Naive thymus-derived CD8-positive, alpha-beta T cell (primary cell): ENCODE measurements at places on chromosomes 6 and 20.

- DNase-seq = no peak
Measured at GRCh38 chr6:131727868-131728267, 17.1 kb upstream of the CTAGE9 start.

- DNase-seq = no peak
Measured at GRCh38 chr6:150627585-150628025, 27.9 kb downstream of the PLEKHG1 start.

DNA sequence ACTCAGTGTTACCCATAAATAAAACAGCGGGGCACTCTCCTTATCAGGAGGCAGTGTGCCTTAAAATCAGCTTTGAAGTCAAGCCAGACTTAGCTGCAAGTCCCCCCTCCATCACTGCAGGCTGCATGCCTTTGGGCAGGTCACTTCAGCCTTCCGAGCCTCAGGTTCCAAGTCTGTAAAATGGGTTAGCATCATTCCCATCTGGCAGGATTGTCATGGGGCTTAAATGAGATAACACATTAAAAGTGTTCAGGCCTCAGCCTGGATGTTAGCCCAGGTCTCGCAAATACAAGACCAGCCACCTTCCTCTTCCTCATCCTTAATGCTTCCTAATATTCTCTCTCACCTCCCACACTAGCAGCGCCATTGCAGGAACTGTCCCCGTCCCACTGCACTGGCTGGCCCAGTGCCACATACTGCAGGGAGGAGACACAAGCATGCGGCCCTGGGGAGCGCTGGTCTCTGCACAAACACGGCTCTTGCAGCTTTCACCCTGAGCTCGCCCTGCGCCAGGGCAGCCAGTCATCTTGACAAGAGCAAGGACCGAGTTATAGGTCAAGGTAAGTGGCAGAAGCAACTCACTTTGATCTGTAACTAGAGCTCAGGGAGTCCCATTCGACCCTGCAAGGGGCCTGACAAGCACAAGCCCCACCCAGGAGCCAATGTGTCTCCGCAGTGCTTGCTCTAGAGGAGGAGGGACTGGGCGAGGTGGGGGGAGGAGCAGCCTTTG is 564.6 kb upstream of the AGPAT4 start:
- DNase-seq = no peak

DNA sequence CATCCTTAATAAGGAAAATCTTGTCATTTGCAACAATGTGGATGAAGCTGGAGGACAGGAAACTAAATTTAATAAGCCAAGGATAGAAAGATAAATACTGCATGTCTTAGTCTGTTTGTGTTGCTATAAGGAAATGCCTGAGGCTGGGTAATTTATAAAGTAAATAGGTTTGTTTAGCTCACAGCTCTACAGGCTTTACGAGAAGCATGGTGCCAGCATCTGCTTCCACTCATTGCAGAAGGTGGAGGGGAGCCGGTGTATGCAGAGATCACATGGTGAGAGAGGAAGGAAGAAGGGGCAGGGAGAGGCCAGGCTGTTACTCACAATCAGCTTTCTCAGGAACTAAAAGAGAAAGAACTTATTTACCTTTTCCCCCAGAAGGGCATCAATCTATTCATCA is 118.9 kb upstream of the SMLR1 start:
- no peak for DNase-seq

DNA sequence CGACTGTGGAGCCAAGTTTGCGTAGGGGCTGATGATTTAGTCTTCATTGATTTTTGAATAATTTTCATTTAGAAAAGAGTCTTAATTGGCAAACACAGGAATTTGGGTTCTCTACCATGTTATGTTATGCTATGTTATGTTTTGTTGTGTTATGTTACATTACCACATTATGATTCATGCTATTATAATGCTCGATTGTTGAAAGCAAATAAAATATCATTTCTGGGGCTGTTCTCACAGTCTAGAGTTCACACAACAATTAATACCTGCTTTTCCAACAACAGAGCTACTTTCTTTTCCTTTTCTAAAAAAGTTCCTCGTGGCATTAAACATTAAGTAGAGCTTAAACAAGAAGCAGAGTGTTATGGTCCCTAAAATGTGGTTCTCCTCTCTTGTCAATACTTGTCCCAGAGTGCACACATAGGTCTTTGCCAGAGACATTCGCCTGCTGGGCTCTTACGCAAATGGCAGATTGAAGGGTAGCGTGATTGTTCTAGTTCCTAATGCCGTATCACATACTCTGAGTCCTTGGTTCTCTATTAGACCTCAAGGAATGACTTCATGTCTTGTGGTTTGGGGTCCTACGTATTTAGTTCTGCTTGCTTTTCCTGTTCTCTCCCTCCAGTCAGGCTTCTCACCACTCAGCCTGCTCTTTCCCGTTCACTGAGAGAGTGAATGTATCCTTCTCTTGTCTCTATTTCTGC is 370.3 kb downstream of the CD109 start:
- DNase-seq = no peak

DNA sequence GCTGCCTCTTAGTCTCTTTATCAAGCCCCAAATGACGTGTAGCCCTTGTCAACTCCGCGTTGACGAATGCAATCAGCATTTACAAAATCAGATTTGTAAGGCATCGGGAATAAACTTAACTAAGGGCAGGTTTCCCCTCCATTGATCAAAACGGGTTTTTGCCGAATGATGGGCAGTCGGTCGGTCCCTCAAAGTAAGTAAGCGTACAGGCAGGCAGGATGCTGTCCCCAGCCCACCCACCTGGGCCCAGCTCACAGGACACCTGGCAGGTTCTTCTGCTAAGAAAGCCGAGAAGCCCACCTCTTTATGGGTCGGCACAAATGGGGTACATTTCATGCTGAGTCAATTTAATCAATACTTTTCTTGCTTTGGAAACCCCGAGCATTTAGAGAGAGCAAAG is 22.0 kb upstream of the MAFB start:
- DNase-seq = no peak

DNA sequence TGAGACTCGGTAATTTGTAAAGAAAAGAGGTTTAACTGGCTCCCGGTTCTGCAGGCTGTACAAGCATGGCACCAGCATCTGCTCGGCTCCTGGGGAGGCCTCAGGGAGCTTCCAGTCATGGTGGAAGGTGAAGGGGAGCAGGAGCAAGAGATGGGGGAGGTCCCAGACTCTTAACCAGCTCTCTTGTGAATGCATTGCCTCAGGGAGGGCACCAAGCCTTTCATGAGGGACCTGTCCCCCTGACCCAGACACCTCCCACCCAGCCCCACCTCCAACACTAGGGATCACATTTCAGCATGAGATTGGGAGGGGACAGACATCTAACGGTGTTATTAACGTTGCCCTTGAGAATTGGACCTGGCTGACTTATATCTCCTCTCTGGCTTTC is 68.6 kb downstream of the PTPN1 start:
- no peak for DNase-seq

GRCh38 chr6:63529498-63529897 is 42.8 kb upstream of the LOC128125822 start:
- DNase-seq = no peak

- no peak for DNase-seq
Measured at GRCh38 chr20:36313926-36314325, 7.8 kb downstream of the DLGAP4 start.

DNA sequence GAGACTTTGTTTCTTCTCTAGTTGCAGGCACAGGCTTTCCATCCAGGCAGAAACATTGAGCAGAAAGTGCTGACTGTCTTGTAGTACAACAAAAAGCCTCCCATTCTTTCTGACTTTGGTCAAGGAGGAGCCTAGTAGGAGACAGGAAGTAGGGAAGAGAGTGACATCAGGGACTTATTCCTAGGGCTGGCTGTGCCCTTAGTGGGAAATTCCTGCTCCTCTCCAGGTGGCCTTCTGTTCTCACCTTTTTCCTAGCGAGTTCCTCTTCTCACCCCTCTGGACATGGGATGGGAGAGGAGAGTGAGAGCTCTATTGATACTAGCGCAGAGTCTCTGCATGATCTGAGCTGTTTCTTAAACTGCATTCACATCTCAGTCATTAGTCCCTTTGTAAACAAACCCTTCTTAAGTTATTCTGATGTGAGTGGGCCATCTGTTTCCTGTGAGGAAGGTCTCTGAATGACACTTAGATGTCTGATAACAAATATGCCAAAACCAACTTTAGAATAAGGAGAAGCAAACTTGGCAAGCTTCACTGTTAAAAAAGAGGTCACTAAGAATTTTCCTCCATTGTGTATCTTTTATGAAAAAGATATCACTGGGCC is 455.0 kb downstream of the GJA1 start:
- DNase-seq = no peak

DNA sequence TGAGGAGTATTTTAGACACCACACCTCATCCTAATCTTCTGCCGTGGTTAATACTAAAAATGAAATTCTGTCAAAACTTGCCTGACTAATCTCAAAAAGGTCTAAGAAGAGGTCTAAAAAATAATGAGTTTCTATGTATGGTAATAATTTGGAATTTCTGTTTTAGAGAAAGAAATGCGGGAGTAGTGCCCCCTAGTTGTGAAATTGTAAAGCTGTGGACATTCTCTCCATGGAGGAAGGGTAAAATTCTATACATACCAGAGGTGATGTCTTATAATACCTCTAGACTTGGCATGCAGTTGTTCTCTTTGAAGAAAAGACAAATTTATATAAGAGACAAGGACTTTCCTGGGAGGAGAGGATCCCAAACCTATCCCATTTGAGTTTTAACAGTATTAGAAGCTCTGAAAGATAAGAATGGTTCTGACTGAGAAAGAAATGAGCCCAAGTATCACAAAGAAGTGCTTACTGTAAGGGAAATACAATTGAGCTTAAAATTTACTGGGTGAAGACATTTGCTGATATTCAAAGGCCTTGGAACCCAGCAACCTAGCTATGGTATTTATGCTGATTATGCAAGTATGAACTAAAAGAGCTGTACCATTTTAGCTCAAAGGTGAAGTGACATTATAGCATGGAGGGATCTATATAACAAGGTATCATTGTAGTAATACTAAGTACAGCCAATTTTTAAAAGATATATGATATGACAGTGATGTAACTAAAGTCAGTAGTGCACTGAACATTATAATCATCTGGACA is 5.1 kb upstream of the EPHA7 start:
- no peak for DNase-seq

GRCh38 chr20:1446536-1446935 is 20.1 kb downstream of the NSFL1C start:
- DNase-seq = no peak

DNA sequence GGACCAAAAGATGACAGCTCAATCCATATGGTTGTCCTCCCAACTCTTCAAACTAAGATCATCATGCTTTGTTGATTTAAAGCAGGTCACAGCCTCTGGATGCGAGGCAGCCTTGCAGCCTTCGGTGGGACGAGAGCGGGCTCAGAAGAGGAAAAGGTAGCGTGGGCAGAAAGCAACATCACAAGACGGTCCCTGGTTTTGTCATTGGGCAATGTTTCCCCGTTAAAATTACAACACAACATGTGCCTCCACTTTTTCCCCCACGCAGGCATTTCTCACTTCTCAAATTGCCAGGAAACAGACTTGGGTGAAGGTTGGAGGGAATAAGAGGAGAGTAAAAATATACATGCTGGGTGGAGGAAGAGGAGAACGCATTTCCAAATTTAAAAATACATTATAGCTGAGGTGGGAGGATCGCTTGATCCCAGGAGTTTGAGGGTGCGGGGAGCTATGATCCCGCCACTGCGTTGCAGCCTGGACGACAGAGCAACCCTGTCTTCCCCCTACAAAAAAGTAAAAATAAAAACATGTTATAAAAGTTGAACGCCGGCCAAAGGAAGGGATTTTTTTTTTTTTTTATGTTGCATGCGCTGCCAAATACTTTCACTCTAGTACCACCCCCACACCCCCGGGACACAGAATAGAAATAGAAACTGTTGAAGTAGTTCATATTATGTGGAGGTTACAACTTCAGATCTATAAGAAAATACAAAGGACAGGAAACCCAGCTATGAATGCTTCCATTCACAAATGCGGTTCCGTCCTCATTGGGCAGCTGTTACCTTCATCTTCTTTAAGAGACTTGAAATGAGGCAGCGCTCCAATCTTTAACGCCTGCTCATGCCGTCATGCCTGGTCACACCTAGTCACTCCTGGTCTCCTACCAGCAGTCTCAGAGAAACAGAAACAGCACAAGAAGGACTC is 13.9 kb upstream of the NAA20 start:
- DNase-seq = peak; percentile 34

GRCh38 chr6:4402477-4402976 is 267.2 kb upstream of the ECI2 start:
- no peak for DNase-seq

GRCh38 chr6:139017227-139017626 is 11.3 kb upstream of the ABRACL start:
- no peak for DNase-seq

GRCh38 chr20:9935285-9935684 is 96.4 kb upstream of the PAK5 start:
- DNase-seq = no peak

GRCh38 chr6:156953479-156954146 is 176.4 kb downstream of the ARID1B start:
- peak; percentile 82 for DNase-seq

- DNase-seq = no peak
Measured at GRCh38 chr6:150987371-150987828, 121.9 kb downstream of the MTHFD1L start.

- DNase-seq = no peak
Measured at GRCh38 chr6:142820338-142821051, 124.5 kb downstream of the HIVEP2 start.

- DNase-seq = no peak
Measured at GRCh38 chr6:4032475-4032874, 46.5 kb downstream of the FAM217A start.

DNA sequence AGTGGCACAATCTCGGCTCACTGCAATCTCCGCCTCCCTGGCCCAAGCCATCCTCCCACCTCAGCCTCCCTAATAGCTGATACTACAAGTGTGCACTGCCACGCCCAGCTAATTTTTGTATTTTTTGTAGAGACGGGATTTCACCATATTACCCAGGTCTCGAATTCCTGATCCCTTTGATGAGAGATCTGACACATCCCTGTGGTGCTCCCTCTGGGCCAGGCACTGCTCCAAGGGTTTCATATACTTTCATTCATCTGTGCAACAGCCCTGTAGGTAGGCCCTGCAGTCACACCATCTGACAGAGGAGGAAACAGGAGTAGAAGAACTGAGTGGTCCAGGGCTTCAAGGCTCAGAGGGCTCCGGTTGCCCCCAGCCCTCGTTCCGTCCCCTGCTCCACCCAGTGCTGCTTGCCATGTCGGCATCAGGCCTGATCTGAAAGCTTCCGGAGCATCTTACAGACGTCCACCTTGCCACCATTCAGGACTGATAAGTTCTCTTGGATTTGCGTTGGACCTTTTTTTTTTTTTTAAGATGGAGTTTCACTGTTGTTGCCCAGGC is 3.3 kb downstream of the ZGPAT start:
- no peak for DNase-seq

DNA sequence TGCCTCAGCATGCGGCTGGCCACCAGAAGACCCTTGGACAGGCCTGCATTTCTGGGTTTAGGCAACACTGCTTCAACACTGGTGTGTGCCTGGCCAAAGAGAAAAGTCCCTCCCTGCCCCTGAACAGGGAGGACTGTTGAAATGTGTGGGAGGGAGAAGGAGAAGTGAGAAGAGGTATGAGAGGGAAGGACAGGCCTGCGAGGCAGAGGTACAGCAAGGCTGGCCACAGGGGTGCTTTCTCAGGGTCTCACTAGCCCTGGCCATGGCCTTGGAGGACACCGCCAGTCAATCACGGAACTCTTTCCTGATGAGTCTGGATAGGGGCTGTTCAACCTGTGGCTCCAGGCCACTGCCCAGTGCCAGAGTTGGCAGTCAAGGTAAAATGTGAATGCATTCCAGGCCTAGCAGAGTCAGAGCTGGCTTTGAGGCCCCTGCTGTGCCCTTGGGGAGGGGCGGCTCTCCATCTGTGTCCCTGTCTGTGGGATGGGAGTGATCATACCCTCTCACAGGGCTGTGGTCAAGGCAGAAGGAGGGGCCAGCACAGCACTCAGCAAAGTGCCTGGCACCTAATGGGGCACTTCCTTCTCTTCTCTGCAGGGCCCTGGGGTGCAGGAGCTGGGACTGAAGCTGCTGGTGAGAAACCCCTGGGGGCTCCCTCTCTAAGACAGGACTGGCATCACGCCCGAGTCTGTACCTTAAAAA is 43.2 kb upstream of the CDH22 start:
- no peak for DNase-seq
